ENCODE measurements at places on chromosomes 3 and 15. TPM values are rescaled to one million over a fixed set of nuclear protein-coding genes. Genes with fewer than 3 reads are reported as not detected.

- no peak for DNase-seq
These were observed 601.9 kb upstream of the TGFBR2 start for GRCh38 chr3:30004481-30004880.

DNA sequence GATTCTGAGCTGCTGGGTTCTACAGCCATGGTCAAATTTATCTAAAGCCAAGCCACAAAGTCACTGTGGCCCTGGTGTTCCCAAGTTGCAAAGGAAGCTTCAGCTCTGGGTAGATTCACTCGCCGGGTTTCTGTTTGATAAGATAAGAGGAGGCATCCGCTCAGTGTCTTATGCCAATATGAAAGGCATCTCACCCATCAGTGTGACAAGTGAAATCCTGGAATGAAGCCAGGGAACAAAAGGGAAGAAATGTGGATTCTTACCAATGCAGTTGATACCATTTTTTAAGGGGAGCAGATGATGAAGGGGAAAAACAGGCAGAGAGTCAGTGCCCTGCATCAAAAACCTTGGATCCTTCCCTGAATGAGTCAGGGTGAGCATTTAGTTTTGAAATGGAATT is 2.8 kb upstream of the CPNE4 start:
- DNase-seq: no peak

Gene SI
- not detected for total RNA-seq

Gene STRIT1
- total RNA-seq: not detected

DNA sequence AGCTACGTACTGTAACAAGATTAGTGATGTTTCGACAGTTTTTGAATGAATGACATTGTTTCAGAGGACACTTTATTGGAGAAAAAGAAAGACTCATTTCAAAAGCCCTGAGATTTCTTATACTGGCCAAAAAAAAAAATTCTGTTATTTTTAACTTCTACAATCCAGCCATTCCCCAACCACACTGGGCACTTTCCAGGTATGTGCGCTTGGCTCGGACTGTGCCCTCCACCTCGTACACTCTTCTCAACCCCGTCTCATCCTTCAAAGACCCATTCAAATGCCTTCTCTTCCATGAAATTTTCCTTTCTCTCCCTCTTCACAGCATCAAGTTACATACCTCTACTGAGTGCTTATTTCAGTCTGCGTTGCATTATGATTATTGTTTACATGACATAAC is 328.5 kb upstream of the SOX2 start:
- no peak for DNase-seq

Gene SHC4
- 0.55 TPM for total RNA-seq

Gene THAP10
- 3.8 TPM for total RNA-seq

Gene SV2B
- total RNA-seq: 2.3 TPM

Gene B3GNT5
- 20.3 TPM for total RNA-seq

Gene TP63
- 133 TPM for total RNA-seq

GRCh38 chr3:195770081-195770840 is 41.5 kb downstream of the MUC4 start:
- DNase-seq: peak; percentile 38

GRCh38 chr3:60403866-60404265 is 847.4 kb downstream of the FHIT start:
- DNase-seq: no peak

DNA sequence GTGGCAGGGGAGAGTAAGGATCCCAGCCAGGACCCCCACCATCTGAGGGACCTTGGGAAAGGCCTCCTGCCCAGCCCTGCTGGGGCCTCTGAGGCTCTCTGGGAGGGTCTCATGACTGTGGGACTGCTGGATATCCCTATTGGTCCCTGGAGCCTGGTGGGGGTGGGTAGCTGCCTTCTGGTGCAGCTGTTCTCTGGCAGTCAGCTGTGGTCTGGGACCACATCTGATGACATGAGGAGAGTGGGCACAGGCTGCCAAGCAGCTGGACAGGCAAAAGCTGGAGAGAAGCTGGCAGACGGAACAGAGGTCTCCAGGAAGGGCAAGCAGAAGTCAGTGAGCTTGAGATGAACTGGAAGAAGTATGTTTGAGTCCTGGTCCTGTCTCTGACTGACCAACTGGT is 22.4 kb downstream of the PLEKHO2 start:
- no peak for DNase-seq

DNA sequence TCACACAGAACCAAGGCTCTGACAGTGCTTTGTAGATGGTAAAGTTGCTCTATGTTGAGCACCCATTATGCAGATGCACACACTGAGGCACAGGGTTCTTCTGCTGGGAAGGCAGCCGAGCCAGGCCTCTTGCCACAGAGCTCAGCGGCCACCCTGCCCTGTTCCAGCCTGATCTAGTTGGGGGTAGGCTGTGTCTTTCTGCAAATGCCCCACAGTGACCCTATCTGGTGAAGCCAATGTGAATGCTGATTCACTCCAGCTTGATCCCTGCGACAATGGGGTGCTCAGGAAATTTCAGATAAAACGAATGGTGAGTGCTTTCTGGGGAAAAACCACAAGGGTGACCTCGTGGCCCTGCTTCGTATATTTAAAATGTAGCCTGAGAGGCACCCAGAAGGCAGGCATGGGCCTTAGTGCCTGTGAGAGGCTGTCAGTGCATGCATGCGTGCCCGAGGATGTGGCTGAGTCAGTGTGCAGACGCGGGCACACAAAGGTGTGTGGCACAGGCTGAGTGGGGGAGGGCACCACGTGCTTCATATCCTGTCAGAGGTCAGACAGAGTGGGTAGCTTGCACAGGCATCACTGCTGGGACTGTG is 85.7 kb downstream of the ATP2B2 start:
- no peak for DNase-seq
